ENCODE measurements at places on chromosomes 2 and 18.
A peak's percentile ranks its signal among the peaks of the same experiment; 100 is the strongest.

GRCh38 chr2:20378891-20379519, 28.4 kb upstream of the PUM2 start:
- DNase-seq: no peak

DNA sequence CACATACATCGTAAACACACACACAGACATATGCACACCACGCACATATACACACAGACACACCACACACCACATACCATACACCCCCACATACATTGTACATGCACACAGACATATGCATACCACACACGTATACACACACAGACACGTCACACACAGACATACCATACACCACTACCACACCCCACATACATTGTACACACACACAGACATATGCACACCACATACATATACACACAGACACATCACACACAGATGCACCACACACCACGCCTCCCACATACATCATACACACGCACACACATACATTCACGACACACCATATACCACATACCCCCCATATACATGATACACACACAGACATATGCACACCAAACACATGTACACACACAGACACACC, 58.4 kb downstream of the KIF5C start:
- DNase-seq: no peak

DNA sequence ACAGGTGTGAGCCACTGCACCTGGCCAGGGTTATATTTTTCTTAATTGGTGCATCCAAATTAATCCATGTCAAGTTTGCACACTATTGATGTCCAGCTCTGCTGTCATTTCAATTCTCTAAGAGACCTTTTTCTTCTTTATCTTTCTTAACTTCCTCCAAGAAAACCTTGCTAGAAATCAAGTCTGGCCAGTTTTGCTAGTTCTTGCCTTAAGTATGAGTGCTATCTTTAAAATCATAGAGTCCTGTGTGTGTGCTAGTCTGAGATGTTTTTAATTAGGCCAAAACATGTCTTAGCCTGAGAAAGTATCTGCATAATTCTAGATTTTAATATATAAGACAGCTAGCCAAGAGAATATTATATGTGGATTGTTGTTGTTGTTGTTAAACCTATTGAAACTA, 56.2 kb upstream of the SLC39A10 start:
- no peak for DNase-seq

GRCh38 chr2:61770746-61771145, 83.1 kb downstream of the FAM161A start:
- no peak for DNase-seq

- no peak for DNase-seq
These were observed 101.4 kb downstream of the RBMS1 start for GRCh38 chr2:160392201-160392600.

DNA sequence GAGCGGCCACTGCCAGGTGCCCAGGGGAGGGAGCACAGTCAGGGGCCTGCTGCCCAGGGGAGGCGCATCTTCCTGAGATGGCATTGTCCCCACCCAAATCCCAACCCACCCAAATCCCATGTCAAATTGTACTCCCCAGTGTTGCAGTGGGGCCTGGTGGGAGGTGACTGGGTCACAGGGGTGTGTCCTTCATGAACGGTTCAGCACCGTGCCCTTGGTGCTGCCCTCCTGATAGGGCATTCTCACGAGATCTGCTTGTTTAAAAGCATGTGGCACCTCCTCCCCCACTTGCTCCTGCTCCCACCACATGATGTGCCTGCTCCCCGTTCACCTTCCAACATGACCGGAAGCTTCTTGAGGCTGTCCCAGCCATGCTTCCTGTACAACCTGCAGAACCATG, 27.6 kb downstream of the ANKMY1 start:
- DNase-seq: no peak

DNA sequence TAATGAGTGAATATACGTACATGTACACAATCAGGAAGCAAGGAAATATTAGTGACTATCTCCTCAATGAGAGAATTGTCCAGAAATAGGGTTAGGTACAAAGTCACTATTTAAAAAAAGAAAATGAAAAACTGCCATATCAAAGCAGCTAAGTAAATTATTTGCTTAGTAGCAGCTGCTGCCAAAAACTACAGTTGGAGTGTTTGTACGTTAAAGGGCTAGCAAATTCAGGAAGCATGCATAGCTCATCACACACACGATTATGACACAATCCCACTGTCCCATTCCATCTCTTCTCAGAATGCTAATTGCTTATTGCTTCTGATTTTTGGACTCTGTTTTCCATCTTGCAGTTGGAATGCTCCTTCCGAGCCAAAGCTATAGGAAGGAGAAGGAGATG, 2012.5 kb upstream of the LRRTM1 start:
- DNase-seq: no peak

- DNase-seq: no peak
These were observed 68.8 kb downstream of the EMX1 start for GRCh38 chr2:72985891-72986683.

DNA sequence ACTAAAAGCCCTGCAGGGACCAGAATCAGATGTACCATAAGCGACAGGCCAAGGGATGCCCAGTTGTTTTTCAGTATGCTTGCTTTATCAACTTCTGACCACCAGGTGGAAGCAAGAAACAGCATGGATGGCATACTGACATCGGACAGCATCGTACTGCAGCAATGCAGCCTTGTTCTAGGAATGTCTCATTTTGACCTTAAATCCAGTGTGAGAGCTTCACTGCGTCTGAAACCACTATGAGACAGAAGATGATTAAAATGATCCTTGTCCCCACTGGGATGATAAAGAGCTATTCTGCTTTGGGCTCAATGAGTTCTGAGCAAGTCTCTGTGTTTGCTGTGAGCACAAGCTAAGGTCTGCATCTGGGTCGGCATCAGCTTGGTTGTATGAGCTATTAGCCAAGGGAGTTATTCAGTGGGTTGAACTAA, 54.3 kb downstream of the CDK15 start:
- no peak for DNase-seq

GRCh38 chr2:237471438-237472186, 15.4 kb upstream of the MLPH start:
- peak; percentile 30 for DNase-seq

DNA sequence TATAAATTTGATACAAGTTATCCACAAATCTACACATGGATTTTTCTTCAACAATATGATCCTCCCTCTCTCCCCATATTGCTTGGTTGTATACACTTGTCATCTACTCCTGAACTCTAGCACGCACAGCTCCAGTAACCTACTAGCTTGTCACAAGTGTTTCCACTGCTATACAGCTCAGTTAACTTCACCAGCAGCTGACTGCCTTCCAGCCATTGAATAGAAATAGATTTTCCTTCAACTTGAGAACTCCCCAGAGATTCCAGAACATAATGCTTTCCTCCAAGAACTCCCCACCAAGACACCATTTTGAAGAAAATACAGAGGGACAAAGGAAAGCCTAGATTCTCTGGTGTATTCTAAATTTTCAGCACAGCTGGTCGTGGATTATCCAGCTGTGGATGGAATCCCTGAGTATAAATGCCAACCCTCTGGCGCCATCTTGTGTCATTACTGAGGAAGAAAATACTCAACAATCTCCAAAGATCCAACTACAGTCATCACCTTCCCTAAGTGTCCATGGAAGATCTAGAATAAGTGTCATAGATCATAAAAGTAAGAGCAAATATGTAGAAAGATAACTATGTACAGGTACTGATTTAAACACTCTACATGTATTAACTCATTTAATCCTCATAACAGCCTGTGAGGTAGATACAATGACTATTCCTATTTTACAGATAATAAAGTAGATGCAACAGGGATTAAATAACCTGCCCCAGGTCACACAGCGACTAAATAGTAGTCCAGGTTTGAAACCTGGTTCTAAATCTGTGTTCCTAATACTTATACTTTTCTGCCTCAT, 156.7 kb downstream of the ARHGAP28 start:
- DNase-seq: no peak

- DNase-seq: no peak
These were observed 11.7 kb upstream of the GPC1 start for GRCh38 chr2:240423788-240424191.

- DNase-seq: no peak
These were observed 251.5 kb upstream of the THUMPD2 start for GRCh38 chr2:40030456-40030975.

DNA sequence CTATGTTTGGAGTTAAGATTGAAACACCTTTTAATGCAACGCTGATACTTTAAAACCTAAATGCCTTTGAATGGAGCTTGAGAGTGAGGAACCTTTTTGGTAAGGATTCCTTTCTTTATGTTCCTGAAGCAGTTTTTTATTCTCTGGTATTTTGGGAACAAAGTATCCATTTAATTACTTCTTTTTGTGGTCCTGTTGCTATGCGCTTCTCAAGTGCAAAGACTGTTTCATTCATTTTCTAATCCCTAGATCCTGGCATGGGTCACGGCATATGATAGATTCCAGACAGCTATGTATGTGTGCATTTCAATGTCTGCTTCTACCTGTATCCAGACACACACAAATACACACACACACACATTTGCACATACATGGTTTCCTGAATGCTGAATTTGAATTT, 28.0 kb downstream of the TRPM8 start:
- no peak for DNase-seq

DNA sequence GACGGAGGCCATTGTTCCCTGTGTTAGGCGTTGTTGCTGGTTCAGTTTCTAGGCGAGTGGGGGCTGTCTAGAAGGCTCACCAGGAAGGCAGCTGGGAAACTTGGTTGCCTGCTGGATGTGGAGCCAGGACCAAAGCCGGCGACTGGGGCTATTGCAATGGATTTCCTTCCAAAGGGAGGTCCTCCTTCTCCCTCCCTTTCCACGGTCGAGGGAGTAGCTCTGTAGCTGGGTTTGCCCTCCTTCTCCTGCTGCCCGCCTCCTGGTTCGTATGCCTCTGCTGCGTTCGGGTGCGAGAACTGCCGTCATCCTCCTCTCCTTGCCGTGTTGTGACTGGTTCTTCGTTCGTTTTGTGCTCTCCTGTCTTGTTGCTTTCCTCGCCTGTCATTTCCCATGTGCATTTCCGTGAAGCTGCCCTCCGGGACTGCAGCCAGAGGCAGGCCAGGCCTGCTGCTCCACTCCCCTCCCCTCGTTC, 203.4 kb downstream of the NEDD4L start:
- DNase-seq: no peak

DNA sequence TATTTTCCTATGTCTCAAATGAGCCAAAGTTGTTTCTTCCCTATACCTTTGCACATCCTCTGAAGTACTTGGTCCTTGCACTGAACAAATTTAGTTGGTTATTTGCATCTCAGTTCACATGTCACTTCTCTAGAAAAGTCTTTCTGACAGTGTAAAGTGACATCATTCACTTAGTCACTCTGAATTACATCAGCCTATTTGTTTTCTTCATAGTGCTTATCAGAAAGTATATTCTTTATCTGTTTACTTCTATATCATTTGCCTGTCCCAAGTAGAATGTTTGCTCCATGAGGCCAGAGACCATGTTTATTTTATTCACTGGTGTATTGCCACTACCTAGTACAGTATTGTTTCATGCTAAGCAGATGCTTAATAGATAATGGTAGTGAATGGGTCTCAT, 173.7 kb downstream of the HNMT start:
- DNase-seq: no peak

DNA sequence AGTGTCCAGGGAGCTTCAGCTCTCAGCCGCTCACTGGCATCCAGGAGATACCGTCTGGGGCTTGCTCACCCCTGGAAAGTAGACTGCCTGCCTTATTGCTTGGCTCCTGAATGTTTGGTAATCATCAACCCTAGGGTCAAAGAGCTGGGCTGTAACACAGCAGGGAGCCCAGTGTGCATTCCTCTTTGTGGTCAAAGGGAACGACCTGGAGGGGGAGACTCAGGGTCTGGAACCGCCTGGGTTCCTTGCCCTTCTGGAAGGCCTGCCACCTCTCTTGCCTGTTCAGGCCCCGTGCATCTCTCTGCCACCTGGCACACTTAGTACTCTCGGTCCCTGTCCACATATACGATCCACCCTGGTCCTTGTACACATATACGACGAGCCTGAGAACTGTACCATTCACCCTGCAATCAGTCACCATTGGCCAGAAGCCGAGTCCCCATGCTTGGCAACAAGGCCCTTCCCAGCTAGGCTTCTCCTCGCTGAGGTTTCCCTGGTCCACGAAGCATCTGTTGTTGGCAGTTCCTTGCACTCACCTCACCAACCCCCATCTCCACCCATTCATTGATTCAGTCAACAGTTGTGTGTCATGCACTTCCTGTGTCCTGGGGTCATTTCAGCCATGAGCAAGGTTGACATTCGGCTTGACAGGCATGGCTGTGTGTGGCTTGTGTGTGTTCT, at the start of gene NAT8:
Gene NAT8 (minus strand): TSS at position 85 of the 681 bp plus-strand sequence. CDS start 794 bp downstream, outside the sequence.
- DNase-seq: no peak

DNA sequence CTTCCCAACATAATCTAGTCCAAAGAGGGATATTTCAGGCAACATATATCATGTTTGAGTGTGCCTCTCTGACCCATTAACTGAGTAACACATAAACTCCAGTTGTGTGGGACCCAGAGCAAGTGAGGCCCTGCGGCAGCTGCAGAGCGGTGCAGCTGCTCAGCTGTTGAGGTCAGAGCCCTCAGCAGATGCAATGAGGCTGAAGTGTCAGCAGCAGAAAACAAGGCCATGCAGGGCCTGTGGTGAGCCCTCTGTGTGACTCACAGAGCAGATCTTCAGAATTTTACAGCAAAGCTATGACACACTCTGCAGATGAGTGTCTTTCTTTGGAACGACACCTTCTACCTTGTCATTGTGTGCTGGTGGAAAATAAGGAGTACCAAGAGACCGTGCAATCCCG, 168.5 kb downstream of the CBLN2 start:
- no peak for DNase-seq
